T-helper 2 cell treated with Interferon-gamma antibody and Interleukin-4, amounts not matched to agents 100 ng/mL and 5 ng/mL, for 36 hours (primary cell): ENCODE measurements at places on chromosomes 12 and 14. TPM values are rescaled to one million over a fixed set of nuclear protein-coding genes. Genes with fewer than 3 reads are reported as not detected.

Gene BDKRB2
- not detected in 2 replicates for total RNA-seq

Gene FAM186B
- 0.16 TPM in 1 of 2 replicates, not detected in the other for total RNA-seq

Gene ANKRD33
- total RNA-seq, result not detected in 2 replicates

Gene MYF5
- not detected in 2 replicates for total RNA-seq

Gene VRTN
- not detected in 2 replicates for total RNA-seq

Gene OASL
- 10.5 and 10.6 TPM in 2 replicates for total RNA-seq

Gene EID3
- 9.0 and 9.3 TPM in 2 replicates for total RNA-seq

Gene CYP27B1
- 4.2 and 4.3 TPM in 2 replicates for total RNA-seq

Gene LIN7A
- 0.11 and 0.18 TPM in 2 replicates for total RNA-seq

Gene RNF212B
- not detected in 2 replicates for total RNA-seq

Gene DHH
- 0.07 and 0.09 TPM in 2 replicates for total RNA-seq

Gene STX2
- total RNA-seq, result 22.0 and 24.1 TPM in 2 replicates

Gene TTC6
- not detected in 2 replicates for total RNA-seq

Gene RNASE1
- not detected in 2 replicates for total RNA-seq

Gene IL23A
- total RNA-seq, result 8.6 and 10.1 TPM in 2 replicates

Gene APOF
- not detected in 2 replicates for total RNA-seq

Gene PZP
- total RNA-seq, result not detected in 2 replicates

Gene KRT82
- not detected in 2 replicates for total RNA-seq

Gene LRFN5
- total RNA-seq, result not detected in 2 replicates

Gene SPATA7
- total RNA-seq, result 2.9 and 3.5 TPM in 2 replicates

Gene LRRK2
- 0.14 TPM in 1 of 2 replicates, not detected in the other for total RNA-seq

Gene IKZF4
- 21.8 and 23.3 TPM in 2 replicates for total RNA-seq

Gene KRT74
- not detected in 2 replicates for total RNA-seq

Gene FAM216A
- 19.7 and 20.1 TPM in 2 replicates for total RNA-seq

Gene SYT1
- not detected in 2 replicates for total RNA-seq

Gene VDR
- total RNA-seq, result 38.8 and 41.6 TPM in 2 replicates

Gene DPPA3
- total RNA-seq, result not detected in 2 replicates

Gene SPRYD3
- 29.8 and 30.0 TPM in 2 replicates for total RNA-seq

Gene TROAP
- 77.6 and 79.0 TPM in 2 replicates for total RNA-seq

Gene TSPAN11
- not detected in 2 replicates for total RNA-seq

Gene FAM222A
- 1.1 and 1.4 TPM in 2 replicates for total RNA-seq

Gene GPRC5D
- total RNA-seq, result not detected in 2 replicates

Gene RHEBL1
- 5.4 and 6.5 TPM in 2 replicates for total RNA-seq

Gene AKAP5
- total RNA-seq, result 1.5 TPM in 2 replicates

Gene DEPDC4
- 2.0 and 2.1 TPM in 2 replicates for total RNA-seq

Gene CCDC177
- not detected in 2 replicates for total RNA-seq

Gene GPR68
- 36.1 and 36.4 TPM in 2 replicates for total RNA-seq

Gene RPGRIP1
- total RNA-seq, result 0.16 TPM in 1 of 2 replicates, not detected in the other

Gene BIN2
- total RNA-seq, result 173 TPM in 2 replicates

Gene DDN
- 0.16 and 0.23 TPM in 2 replicates for total RNA-seq

Gene STXBP6
- not detected in 2 replicates for total RNA-seq

Gene CEP83
- 19.9 and 21.3 TPM in 2 replicates for total RNA-seq

Gene PLBD1
- total RNA-seq, result not detected in 2 replicates

Gene MDGA2
- total RNA-seq, result not detected in 2 replicates
